ENCODE measurements at places on chromosomes 2 and 18.

DNA sequence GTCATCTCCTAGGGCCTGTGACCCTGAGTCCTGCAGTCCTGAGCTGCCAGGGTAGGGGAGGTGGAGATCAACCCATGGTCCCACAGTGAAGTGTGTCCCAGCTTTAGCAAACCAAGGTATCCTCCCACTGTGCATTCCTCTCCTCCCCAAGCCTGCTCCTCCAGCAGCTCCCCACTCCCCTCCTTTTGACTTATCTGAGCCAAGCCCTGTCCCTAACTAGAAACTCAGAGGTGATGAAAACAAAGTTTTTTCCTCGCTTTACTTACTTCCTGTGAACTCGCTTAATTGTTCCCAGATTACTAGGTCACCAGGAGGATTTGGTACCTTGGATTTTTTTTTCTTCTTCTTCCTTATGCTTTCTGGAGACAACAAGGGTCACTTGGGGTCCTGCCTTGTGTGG lies 80.8 kb downstream of the EHD3 start:
- DNase-seq: no peak

GRCh38 chr2:230007931-230008707 lies 60.6 kb downstream of the SLC16A14 start:
- no peak for DNase-seq

DNA sequence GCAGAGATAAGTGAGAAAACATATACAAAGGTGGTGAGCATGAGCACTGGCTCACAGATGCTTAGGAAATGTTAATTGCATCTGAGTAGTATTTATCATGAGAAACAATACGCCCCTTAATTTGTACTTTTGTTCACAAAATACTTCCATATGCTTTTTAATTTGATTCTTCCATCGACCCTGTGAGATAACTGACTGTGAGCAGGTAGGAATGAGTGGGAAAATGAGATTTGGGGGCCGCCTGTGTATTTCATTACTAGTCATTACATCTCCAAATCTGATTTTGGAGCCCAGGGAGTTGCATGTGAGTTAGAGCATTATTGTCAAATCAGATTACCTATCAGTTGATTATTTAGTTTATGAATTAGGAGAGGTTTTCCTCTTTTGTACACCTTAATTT lies 36.7 kb upstream of the NPC1 start:
- DNase-seq: no peak

DNA sequence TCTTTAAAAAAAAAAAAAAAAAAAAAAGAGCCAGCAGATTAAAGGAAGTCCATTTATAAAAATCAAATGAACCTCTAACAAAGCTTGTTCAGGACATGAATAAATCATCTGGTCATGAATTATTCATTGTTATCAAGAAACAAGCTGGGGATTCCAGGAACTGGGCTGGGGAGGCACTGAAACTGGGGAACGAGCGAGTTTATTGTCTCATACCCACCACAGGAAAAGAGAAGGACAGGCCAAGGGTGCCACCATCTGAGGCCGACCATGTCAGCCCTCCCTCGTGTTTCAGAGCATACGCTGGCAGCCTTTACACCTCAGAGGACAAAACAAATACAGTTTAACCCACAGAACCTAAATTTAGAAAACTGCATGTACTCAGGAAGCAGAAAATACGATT lies 164.2 kb downstream of the VWC2L start:
- DNase-seq: no peak

DNA sequence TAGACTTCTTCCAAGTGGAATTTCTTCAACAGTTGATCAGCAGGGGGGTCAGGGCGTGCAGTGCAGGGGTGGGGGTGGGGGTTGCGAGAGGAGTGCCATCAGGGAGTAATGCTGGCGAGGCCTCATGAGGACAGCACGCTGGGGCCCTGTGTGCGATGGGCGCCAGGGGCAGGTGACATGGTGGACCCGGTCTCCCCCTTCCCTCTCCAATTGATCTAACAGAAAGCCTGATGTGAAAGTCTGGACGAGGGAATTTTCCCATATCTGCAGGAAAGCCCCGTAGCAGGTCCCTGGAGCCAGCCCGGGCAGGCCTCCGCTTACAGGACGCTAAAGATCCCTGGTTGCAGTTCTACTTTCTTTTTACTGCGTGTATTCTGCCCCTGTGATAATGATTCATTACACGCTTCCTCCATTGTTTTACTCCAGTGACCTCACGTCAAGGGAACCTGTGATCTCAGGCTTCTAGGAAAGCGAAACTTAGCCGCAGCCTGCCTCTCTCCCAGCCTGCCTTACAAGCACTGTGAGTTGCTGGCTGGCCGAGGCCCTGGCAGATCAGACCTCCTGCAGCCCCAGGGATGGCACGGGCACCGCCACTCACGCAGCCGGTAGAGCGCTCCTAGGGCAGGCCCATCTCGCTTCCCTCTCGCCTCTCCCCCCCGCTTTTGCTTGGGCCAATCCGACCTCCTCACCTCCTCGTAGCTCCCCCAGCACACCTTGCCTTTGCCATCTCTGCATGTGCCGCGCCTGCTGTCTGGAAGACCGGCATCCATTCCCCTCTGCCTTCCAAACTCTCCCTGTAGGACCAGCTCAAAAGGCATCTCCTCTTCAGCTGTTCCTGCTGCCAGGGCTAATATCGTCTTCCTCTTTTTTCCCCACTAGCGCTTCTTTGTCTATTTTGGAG lies 19.2 kb downstream of the NEURL3 start:
- DNase-seq: no peak

DNA sequence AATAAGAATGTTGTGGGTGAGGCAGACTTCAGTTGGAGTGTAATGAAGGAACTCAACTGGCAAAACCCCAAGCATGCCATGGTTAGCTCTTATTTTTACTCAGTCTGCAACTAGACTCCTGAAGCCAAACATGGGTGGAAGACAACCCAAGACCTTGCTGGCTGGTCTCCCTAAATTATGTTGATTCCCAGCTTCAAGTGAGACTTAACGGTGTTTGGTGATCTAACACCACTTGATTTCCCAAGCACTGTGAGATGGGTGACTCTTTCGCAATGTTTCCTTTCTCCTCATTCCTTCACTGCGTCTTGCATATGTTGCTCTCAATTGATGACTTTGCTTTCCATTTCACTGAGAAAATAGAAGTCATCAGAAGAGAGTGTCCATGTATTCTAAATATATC lies 693.1 kb downstream of the DCC start:
- no peak for DNase-seq

DNA sequence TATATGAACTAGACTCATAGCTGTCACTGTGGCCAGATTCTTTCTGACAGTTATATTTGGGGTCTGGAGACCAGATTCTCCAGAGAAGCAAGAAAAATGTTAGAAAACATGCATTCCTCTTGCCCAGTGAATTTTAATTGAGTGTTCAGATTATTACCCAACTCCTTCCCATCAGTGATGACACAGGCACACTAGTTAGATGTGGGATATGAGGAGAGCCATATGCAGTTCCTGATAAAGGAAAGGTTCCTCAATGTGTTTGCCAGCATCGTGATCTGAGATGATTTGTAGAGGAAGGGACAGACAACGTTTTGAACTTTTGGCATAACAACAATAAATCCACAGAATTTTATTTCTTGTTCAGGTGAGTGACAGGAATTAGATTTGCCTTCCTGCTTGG lies 308.6 kb downstream of the PIEZO2 start:
- no peak for DNase-seq

GRCh38 chr2:68653034-68653433 lies 9.7 kb downstream of the PROKR1 start:
- no peak for DNase-seq

- DNase-seq: no peak
Measured at GRCh38 chr18:37872562-37872961, 307.0 kb upstream of the CELF4 start.

- no peak for DNase-seq
Measured at GRCh38 chr2:38512211-38512610, 90.5 kb downstream of the HNRNPLL start.

GRCh38 chr2:70089220-70089982 lies 2.1 kb downstream of the PCBP1 start:
- DNase-seq: no peak

DNA sequence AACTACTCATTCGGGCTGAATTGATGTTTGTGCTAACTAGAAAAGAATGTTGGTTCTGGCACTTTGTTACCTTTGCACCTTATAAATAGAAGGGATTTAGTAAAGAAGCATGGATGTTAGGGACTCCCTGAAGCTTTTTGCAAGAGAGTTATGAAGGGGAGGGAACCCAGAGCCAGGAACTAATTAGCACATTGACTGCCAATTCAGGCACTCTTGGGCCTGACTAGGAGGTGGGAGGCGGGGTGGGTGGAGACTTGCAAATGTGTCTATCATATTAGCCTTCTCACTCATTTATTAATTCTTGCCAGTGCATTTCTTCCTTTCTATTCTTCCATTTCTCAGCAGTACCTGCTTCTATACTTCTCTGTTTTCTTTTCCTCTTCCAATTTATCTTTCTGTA lies 1022.4 kb downstream of the TMEM182 start:
- DNase-seq: no peak

- DNase-seq: no peak
Measured at GRCh38 chr2:30306522-30306921, 75.2 kb downstream of the LBH start.

GRCh38 chr2:207066791-207067460 lies 98.8 kb downstream of the KLF7 start:
- DNase-seq: no peak

- DNase-seq: no peak
Measured at GRCh38 chr2:157233506-157233905, 24.0 kb upstream of the GALNT5 start.

- DNase-seq: peak; percentile 65
Measured at GRCh38 chr2:240626531-240627300, 1.4 kb downstream of the GPR35 start.

DNA sequence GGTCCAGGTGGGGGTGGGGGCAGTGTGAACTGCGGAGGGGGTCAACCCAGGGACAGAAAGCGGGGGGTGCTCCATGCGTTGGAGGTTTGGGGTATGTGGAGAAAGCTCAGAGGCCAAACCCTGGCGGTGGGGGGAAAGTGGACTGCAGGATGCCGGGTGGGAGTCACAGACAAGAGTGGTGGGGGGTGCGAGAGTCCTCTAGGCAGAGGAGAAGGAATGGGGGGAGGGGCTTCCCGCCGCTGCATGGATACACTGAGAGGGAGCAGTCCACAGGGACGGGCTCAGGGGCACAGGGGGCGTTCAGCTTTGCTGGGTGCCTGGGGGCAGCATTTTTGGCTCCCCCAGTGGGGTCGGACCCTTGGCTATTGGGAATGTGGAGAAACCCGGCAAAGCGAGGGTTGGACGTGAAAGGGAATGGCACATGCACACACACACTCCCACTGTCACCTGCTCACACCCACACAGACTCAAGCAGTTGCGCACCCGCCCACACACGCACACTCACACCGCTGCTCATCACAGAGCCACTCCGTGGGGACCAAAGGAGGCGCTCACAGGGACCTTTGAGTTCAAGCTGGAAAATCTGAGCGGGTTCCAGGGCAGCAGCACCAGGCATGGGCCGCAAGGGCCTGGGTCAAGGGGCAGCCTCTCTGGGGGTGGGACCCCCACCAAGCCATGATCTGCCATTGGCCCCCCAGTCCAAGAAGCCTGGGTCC lies 7.7 kb downstream of the GBX2 start:
- no peak for DNase-seq

DNA sequence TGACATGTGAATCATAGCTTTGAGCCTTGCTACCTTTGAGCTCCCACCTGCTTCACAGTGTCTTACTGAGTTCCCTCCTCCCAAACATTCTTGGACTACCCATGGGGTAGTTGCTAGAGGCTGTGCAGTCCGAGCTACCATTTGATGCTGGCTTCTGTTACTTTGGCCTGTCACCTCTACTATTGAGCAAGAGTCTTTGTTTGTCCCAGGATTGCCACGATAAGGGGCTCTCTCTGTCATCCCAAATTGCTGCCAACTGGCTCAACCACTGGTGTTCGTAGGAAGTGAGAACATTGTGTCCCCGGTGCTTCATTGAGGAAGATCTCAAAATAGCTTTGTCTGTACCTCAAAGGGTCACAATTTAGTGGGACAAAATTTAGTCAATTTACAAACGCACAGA lies 59.1 kb upstream of the PAX8 start:
- no peak for DNase-seq

DNA sequence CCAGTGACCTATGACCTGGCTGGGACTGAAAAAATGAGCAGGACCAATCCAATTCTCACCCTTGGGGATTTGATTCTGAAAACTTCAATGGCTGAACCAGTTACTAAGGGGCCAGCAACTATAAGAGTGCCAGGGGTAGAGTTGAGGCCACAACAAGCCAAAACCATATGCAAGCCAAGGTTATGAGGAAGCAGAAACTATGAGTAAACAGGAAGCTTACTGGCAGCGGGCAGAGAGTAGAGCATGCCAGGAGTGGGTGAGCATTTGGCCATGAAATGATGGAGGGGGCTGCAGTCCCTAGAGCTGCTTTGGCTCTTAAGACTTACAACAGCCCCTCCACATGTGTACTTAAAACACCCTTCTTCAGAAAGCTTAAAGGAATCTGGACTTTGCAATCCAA lies 82.4 kb downstream of the RBMS1 start:
- no peak for DNase-seq

GRCh38 chr18:40159141-40160017 lies 1795.7 kb upstream of the PIK3C3 start:
- DNase-seq: no peak

GRCh38 chr18:5158172-5158571 lies 38.9 kb downstream of the AKAIN1 start:
- no peak for DNase-seq

GRCh38 chr18:11902522-11903292 lies 5.4 kb downstream of the MPPE1 start:
- DNase-seq: no peak

DNA sequence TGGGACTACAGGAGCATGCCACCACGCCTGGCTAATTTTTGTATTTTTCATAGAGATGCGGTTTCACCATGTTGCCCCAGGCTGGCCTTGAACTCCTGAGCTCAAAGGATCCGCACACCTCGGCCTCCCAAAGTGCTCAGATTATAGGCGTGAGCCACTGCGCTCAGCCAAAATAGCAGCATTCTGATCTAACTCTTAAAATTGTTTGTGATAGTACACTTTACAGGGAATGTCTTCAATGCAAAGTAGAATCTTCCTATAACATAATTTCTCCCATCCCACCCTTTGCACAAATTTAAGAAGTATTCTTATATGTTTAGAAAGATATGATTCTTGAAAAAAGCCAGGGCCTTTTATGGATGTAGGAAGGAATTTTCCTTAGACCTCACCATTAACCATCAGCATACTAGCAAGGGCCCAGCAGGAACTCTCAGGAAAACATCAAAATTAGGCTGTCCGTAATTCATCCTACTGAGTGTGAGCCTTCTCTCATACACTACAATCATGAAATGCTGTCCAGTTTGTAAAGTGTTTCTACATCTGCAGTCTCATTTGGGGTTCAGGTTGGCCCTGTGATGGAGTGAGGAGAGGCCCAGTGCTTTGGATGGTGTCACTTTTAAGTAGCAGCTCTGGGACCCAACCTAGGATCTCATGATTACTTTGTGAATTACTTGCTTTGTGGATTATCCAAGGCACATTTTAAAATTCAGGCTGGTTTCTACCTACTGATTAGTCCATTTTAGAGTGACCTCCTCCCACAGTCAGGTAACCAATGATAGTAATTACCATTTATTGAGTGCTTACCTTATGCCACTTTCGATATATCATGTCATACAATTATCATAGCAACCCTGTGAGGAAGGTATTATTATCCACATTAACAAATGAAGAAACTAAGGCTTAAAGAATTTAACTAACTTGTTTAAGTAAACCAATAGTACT lies 37.5 kb upstream of the DLX1 start:
- DNase-seq: no peak

GRCh38 chr2:233060501-233060979 lies 398 bp downstream of the INPP5D start:
- no peak for DNase-seq

All from left forelimb (tissue), 1 donor.